ENCODE measurements at places on chromosomes 6 and 20.

GRCh38 chr20:34940081-34940481 lies 15.5 kb downstream of the GSS start:
- no peak for DNase-seq

DNA sequence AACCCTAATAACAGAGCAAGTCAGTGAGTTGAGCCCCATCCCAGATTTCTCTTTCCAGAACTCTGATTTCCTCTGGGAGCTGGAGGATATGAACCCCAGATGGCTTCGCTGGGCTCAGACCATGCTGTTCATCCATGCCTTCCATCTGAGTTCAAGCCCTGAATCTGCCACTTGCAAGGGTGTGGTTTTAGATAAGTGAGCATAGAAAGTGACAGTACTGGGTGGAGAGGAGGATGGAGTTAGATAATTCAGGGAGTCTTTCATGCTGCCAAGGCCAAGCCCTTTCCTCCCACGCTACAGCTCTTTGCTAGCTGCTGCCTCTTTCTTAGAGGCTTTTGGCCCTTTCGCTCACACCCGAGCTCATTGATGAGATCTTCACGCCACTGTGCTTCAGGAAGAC lies 57.2 kb upstream of the MAFB start:
- DNase-seq = no peak

- DNase-seq = no peak
Observed at GRCh38 chr20:14431568-14431967, 94.2 kb upstream of the FLRT3 start.

DNA sequence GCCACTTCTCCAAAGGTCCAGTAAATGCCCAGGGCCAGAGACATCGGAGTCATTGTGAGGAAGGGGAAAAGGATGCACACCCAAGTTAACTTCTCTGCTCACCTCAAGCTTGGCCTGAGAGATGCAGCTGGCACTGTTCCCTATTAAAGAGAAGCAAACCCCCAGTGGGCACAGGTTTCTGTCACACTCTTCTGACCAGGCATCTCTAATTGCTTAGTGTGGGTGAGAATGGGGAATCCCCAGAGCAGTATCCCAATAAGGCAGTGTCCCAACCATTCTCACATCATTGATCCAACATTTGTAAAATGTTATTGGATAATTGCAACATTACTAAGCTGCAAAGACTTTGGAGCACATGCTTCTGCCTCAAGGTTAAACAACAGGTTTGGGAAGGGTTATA lies 232.3 kb downstream of the ADGRG6 start:
- no peak for DNase-seq

DNA sequence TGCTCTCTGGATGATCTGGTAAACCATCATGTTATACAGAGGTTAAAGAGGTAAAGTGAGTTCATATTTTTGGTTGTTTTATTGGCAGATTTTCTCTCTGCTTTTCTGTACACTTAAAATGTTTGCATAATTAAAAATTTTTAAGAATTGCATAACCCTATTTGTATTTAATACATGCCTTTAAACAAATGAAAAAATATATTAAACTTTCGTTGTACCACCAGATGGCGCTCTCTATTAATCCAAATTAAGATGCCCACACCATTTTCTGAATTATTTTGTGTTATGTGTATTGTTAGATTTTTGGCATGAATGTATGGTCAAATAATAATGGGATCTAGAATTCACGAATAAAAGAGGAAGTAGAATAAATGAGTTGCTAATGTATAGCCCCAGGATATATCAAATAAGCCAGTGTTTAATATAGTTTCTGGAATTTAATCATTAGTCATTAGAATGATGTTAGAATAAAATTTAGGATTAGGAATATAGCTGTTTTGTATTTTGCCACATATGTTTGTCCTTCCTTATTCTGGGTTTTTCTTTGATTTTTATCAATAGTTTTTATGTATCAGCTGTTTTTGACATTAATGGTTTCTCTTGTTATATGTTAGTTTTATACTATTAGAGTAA lies 38.9 kb downstream of the SMAP1 start:
- DNase-seq = no peak

DNA sequence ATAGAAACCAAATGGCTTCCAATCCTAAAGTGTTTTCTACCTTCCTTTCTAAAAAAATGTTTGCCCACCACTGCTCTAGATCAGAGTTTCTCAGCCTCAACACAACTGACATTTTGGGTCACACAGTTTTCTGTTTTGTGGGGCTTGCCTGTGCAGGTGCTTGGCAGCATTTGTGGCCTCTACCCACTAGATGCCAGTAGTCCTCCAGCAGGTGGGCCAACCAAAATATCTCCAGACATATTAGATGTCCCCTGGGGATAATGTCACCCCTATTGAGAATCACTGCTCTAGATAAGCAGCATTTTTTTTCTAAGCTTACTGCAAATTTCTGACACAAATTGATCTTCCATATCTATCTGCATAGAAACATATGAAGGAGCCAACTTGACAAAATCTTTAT lies 26.3 kb upstream of the EPM2A start:
- no peak for DNase-seq

GRCh38 chr6:63352069-63352543 lies 32.3 kb upstream of the LGSN start:
- peak; percentile 29 for DNase-seq

DNA sequence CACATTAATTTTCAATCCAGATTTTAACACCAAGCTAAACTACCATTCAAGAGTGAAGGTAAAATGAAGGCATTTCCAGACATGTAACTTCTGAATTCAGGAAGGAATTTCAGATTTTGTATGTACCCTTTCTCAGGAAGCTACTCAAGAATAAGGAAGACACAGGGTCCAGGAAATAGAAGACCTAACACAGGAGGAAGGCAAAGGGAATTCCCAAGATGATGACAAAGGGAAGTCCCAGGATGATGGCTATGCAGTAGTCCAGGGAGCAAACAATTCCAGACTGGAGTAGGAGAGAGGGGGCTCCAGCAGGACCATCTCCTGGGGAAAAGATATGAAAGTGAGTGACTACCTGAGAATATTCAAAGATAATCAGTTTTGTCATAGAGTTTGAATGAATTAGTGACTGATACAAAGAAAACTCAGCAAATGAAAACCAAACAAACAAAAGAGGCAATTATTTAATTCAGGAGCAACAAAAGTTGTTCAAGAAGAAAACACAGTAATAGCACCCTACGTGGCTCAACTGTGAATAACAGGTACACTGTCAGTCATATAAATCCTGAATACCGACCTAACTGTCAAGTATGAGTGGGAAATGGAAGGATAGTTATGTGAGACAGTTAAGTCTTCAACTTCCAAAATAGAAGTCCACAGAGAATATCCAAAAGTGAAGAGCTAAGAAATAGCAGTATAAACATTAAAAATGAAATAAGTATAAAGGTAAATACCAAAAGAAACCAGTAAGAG lies 4.0 kb downstream of the RNF24 start:
- no peak for DNase-seq

- no peak for DNase-seq
Observed at GRCh38 chr20:62277253-62277652, 25.5 kb upstream of the ADRM1 start.

DNA sequence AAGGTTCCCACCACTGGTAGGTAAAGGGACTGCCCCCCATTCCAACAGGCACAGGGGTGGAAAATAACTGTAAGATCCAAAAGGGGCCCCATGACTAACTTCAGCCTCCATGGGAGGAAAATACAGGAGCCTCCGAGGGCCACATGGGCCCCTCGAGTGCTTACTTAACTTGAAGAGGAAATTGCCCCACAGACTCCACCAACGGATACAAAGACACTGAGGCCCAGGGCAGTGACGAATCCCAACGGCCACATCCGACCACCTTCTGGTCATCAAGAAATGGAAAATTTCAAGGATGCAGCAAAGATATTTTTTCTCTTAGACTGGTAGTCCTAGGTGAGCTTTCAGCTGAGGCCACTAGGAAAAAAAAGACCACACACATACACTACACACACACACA lies 116.0 kb upstream of the MRPS10 start:
- DNase-seq = no peak

GRCh38 chr6:53796791-53797190 lies 2.0 kb downstream of the LRRC1 start:
- DNase-seq = no peak

DNA sequence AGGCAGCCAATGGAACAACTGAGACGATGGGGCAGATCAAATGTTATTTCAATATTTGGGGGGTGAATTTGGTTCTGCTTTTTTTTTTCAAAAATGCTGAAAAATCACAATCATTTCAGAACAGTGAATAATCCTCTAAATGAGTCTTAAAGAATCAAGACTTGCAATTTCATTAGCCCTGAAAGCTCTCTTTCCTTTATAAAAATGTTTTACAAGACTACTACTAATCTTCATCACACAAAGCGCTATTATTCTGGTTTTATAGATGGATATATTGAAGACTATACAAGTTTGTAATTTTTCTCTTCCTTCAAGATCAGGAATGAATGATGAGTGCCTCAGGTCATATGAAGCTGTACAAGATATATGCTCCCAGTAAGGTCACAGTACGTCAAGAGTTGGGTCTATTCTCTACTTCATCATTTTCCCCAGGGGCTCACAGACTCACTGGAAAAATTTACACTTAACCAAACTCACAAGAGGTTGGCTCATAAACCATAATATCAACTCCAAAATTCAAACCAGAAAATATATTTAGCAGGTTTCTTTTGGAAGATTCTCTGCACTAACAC lies 19.5 kb downstream of the RNF24 start:
- no peak for DNase-seq

Data from kidney epithelial cell (primary cell).